Pulmonary artery endothelial cell (primary cell): ENCODE measurements at places on chromosomes 11 and 22. TPM values are rescaled to one million over a fixed set of nuclear protein-coding genes. Genes with fewer than 3 reads are reported as not detected.

The ENTHD1 gene
- total RNA-seq: not detected in 2 replicates

The OR56B4 gene
- total RNA-seq: not detected in 2 replicates

The SMTNL1 gene
- not detected in 2 replicates for total RNA-seq

The OR10A2 gene
- total RNA-seq: not detected in 2 replicates

The KRTAP5-10 gene
- not detected in 2 replicates for total RNA-seq

The APOA4 gene
- not detected in 2 replicates for total RNA-seq

The TRMU gene
- total RNA-seq: 28.4 and 37.5 TPM in 2 replicates

The KLHL35 gene
- 2.0 and 2.6 TPM in 2 replicates for total RNA-seq

The CLTCL1 gene
- total RNA-seq: 4.4 and 6.2 TPM in 2 replicates

The MOV10L1 gene
- total RNA-seq: 25.0 and 26.0 TPM in 2 replicates

The NELL1 gene
- not detected in 2 replicates for total RNA-seq

The ANKK1 gene
- 0.07 and 0.11 TPM in 2 replicates for total RNA-seq

The SORL1 gene
- 0.26 and 0.53 TPM in 2 replicates for total RNA-seq

The NXPE2 gene
- total RNA-seq: not detected in 2 replicates

The ZBTB3 gene
- total RNA-seq: 8.7 and 12.1 TPM in 2 replicates

The MMP8 gene
- total RNA-seq: not detected in 2 replicates

The HMOX1 gene
- total RNA-seq: 49.0 and 86.4 TPM in 2 replicates

The IFITM1 gene
- 1.7 and 7.9 TPM in 2 replicates for total RNA-seq
